CD4-positive, alpha-beta T cell treated with Interleukin-2 at 100 ng/mL for 4 hours (primary cell): ENCODE measurements at places on chromosomes 1 and 21.

- no peak for DNase-seq
Measured at GRCh38 chr21:21466752-21467151, 468.5 kb downstream of the NCAM2 start.

DNA sequence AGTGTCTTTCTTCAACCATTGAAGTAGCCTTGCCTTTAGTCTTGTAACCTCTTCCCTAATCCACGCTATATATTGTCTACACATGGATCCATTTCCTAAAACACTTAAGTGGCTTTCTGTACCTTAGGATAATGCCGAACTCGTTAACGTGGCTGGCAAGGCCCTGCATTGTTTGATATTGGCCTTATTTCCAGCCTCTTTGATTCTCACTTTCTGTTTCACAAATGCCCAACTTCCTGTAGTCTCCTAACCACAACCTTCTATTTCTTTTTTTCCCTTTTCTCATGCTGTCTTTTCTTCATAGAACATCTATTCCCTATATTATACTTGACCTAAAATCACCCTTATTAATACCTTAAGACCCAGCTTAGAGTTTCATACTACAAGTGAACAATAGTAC, 536.0 kb downstream of the LMO4 start:
- DNase-seq = no peak

- no peak for DNase-seq
Measured at GRCh38 chr1:39711104-39711965, 20.1 kb upstream of the HPCAL4 start.

- DNase-seq = no peak
Measured at GRCh38 chr21:19440792-19441655, 1037.4 kb upstream of the TMPRSS15 start.

GRCh38 chr21:36429947-36430546, 44.9 kb downstream of the CHAF1B start:
- peak; percentile 82 for DNase-seq
